Activated naive CD8-positive, alpha-beta T cell treated with anti-CD3 and anti-CD28 coated beads for 36 hours (primary cell): ENCODE measurements at places on chromosomes 16 and 17.

DNA sequence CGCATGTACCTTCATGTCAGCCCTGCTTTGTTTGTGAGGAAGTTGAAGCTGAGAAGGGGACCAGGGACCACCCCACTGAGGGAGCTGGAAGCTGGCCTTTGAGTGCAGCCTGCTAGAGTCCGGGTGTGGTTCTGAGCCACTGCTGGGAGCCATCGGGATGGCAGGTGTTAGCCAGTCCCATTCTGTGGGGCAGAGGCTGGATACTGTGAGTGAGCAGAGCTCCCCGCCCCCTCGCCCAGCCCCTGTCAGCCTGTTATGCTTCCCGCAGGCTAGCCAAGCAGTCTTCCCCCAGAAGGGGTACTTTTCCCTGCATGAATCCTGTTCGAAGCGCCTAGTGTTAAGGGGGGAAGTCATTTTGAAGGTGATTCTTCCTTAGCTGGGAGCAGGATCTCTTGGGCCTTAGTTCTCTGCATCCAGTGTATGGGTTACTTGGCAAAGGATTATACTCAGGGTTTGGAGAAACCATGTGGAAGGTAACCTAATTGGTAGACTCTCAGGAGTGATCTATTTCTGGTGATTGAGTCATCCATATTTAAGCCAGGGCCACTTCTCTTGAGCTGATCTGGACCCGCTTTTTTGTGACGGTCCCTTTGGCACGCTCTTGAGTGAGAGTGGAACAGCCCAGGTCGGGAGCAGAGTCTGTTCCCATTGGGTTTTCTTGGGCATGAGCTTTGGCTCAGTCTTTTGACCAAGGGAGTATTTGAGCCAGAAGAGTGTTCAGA lies 23.8 kb downstream of the AKAP1 start:
- H3K36me3 ChIP-seq: peaks cover 6% of the 10 kb centered on the region
- H3K4me1 ChIP-seq: peaks cover 6% of the 10 kb centered on the region
- H3K27ac ChIP-seq: no peak overlapping the region

DNA sequence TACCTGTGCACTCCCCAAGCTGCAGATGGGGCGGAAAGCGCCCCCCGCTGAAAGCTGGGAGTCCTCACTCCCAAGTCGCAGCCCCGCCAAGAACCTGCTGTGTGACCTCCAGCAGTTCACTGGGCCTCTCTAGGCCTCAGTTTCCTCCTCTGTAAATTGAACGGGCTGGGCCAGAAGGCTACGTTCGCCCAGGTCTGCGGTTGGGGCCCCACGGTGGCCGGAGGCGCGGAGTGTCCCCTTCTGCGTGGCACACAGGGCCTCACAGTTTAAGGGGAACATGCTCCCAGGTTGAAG lies 628 bp downstream of the GALK1 start:
- peaks cover 5% of the 10 kb centered on the region for H3K4me1 ChIP-seq
- peak overlapping the region; percentile 86 for H3K4me3 ChIP-seq
- H3K27me3 ChIP-seq: no peaks in the 10 kb centered on the region
- peaks cover 2% of the 10 kb centered on the region for H3K36me3 ChIP-seq

- peaks cover 4% of the 10 kb centered on the region for H3K27me3 ChIP-seq
- no peak overlapping the region for H3K27ac ChIP-seq
- H3K36me3 ChIP-seq: no peaks in the 10 kb centered on the region
- no peak for DNase-seq
These were observed 123.1 kb upstream of the MAF start for GRCh38 chr16:79723583-79724168.

- DNase-seq: no peak
- no peak overlapping the region for H3K4me3 ChIP-seq
- peaks cover 7% of the 10 kb centered on the region for H3K27me3 ChIP-seq
- no peaks in the 10 kb centered on the region for H3K4me1 ChIP-seq
- no peaks in the 10 kb centered on the region for H3K36me3 ChIP-seq
These were observed 65.9 kb upstream of the HLF start for GRCh38 chr17:55198690-55199370.

DNA sequence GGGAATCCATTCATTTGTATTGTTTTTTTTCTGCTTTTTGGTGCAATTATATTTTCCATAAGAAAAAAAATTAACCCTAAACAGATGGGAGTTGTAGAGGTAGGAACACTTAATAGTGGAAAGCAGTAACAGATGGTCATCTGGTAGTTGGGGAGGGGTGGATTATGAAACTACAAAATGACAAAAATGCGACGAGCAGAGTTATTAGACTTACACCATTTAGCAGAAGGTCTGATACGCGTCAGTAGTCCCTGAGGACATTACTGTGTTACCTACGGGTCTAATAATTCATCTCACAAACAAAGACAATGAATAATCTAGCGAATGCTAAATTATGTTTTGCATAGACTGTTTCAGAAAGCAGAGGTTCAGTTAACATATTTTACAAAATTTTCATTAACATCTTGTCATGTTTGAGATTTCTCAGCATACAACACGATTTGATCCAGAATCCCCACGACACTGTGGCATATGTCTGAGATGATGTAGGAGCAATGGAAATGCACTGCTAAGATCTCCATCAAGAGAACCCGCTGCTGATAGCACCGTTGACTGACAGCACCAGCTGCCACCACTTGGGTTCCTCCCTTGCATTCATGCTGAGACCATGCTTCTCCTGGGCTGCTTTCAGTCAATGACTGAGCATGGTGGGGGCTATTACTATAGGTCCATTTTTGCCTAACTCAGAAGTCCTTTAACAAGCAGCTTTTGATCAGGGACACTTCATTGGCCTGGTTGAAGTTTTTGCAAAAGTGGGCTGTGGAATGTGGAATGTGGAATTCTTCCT lies 182.2 kb upstream of the CPHXL start:
- no peak for DNase-seq
- H3K36me3 ChIP-seq: no peaks in the 10 kb centered on the region
- H3K4me1 ChIP-seq: no peaks in the 10 kb centered on the region
- H3K27me3 ChIP-seq: no peaks in the 10 kb centered on the region

DNA sequence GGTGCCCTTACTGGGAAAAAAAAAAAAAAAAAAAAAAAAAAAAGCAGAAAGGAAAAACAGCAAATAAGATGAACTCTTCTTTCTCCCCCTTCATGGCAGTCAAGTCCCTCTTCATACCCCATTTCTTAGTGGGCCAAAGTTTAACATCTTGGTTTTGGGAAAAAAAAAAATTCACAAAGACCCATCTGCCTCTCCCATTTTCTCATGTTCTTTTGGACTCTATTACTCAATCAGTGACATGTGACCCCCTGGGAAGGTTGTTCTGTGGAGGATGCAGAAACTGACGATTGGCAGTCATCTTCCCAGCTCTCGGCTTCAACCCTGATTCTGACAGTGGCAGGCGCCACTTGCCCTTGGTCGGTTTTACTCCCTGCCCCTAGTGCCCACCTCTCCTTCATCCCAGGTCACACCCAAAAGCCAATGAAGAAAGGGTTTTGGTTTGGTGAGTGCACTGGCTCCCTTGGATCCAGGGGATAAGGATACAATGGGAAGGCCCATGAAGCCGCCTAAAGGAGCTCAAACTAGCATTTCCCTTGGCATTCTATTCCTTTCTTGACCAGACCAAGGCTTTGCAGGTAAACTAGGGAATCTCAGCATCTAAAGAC lies 60.7 kb upstream of the TBX2 start:
- DNase-seq: no peak
- no peak overlapping the region for H3K27ac ChIP-seq
- H3K4me1 ChIP-seq: no peaks in the 10 kb centered on the region
- H3K36me3 ChIP-seq: no peaks in the 10 kb centered on the region

- H3K4me3 ChIP-seq: no peak overlapping the region
- no peaks in the 10 kb centered on the region for H3K4me1 ChIP-seq
- peaks cover 7% of the 10 kb centered on the region for H3K27me3 ChIP-seq
These were observed 191.8 kb upstream of the HSBP1 start for GRCh38 chr16:83615953-83616350.

DNA sequence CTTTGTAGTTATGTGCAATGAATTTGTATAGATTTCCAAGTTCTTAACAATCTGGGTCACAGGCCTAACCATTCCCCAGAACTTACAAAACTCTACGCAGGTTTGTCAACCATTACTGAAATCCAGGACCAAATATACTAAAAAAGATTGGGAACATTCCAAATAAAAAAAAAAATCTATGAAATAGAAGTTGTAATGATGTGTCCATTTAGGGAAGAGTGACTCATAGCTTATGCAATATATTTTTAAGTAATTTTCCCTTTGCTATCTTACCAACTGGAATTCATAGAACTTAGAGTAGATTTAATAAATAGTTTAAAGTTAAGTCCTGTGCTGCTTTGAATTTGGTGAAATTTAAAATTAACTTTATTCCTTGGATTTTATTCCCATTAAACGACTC lies 393.2 kb downstream of the PMP22 start:
- H3K4me3 ChIP-seq: no peak overlapping the region
- H3K27ac ChIP-seq: no peak overlapping the region
- DNase-seq: no peak
- peaks cover 7% of the 10 kb centered on the region for H3K27me3 ChIP-seq

- no peaks in the 10 kb centered on the region for H3K27me3 ChIP-seq
- peak overlapping the region; percentile 88 for H3K27ac ChIP-seq
- H3K36me3 ChIP-seq: peaks cover 5% of the 10 kb centered on the region
- no peak for DNase-seq
These were observed 54.1 kb downstream of the SMURF2 start for GRCh38 chr17:64607862-64608565.

- H3K4me3 ChIP-seq: no peak overlapping the region
- H3K27me3 ChIP-seq: no peaks in the 10 kb centered on the region
These were observed 16.1 kb upstream of the NUP93 start for GRCh38 chr16:56713794-56714193.
